ENCODE measurements at places on chromosomes 7 and 10.

- no peaks in the 10 kb centered on the region for H3K36me3 ChIP-seq
- no peaks in the 10 kb centered on the region for H3K4me1 ChIP-seq
- no peaks in the 10 kb centered on the region for H3K27me3 ChIP-seq
- no peak overlapping the region for H3K27ac ChIP-seq
- no peak overlapping the region for H3K4me3 ChIP-seq
Measured at GRCh38 chr10:129847741-129848483, 116.2 kb downstream of the EBF3 start.

DNA sequence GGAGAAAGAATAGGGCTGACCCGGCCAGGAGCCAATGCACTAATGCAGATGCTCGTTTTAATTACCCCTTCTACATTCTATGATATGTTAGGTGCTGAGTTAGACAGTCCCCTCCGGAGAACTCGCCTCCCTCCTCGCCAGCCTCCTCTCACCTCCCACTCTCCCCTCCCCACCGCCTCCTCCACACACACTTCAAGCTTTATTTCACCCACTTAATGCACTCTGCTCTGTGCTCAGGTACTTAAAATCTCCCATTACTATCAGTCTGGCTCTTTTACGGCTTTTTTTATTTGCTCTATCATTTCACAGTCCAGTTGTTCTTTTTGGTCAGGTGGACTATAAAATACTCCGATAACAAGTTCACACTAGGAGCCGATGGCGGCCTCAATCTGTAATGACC is 231.6 kb downstream of the TEX36 start:
- DNase-seq: no peak
- no peak overlapping the region for H3K4me3 ChIP-seq

DNA sequence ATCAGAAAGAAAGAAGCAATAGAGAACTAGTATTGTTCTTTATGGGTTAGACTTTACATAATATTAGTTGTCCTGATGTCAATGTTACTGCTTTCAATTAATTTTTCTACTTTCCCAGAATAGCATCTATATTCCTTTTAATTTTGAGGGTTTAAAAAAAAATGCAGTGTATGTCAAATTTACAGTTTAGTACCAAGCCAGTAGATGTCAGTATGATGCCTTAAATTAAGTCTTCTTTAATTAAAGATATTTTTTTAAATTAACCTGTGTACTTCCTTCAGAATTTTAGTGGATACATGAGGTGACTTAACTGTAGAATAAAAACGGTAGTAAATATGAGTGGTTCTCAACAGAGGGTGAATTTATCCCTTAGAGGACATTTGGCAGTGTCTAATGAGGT is 35.2 kb upstream of the STOX1 start:
- H3K36me3 ChIP-seq: peaks cover 25% of the 10 kb centered on the region
- no peak for DNase-seq
- no peak overlapping the region for H3K27ac ChIP-seq
- H3K4me3 ChIP-seq: no peak overlapping the region

- no peaks in the 10 kb centered on the region for H3K36me3 ChIP-seq
- H3K4me3 ChIP-seq: no peak overlapping the region
- H3K27me3 ChIP-seq: no peaks in the 10 kb centered on the region
- peak; percentile 59 for DNase-seq
- no peak overlapping the region for H3K27ac ChIP-seq
Measured at GRCh38 chr7:128904381-128905197, 5.9 kb downstream of the KCP start.

GRCh38 chr7:55774327-55775050 is 88.1 kb downstream of the SEPTIN14 start:
- H3K4me3 ChIP-seq: no peak overlapping the region
- H3K27me3 ChIP-seq: no peaks in the 10 kb centered on the region
- no peaks in the 10 kb centered on the region for H3K36me3 ChIP-seq
- no peak for DNase-seq

DNA sequence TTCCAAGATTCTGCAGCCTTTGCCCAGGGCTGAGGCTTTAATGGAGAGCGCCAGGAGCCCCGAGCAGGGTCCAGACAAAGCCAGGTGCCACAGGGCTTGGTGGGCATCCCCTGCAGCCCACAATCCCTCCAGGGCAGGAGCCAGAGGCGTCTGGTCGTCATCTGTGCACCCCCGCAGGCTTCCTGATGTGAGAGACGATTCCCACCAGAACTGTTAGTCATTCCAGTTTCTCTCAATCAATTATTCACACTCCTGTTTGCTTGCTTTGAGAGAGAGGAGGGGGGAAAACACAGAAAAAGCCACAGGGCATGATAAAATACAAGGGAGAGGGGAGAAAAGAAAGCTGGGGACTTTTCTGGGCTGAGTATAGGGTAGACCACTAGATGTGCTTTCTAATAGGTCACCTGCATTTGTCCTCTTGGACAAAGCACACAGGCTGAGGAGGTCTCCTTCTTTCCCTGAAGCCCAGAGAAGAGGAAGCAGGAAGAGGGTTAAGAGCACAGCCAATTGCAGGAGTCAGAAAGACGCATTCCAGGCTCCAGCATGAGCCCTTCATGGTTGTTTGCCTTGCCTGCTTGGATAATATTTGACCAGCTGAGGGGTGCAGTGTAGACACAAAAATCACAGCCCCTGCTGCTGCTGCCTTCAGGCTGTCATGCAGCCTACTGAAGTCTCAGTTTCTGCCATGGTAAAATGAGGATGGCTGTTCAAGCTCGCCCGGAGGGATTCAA is 194.4 kb downstream of the PLXNA4 start:
- no peak overlapping the region for H3K4me3 ChIP-seq
- no peak overlapping the region for H3K27ac ChIP-seq
- H3K4me1 ChIP-seq: no peaks in the 10 kb centered on the region
- no peaks in the 10 kb centered on the region for H3K27me3 ChIP-seq
- no peak for DNase-seq

- H3K27me3 ChIP-seq: no peaks in the 10 kb centered on the region
- H3K4me1 ChIP-seq: no peaks in the 10 kb centered on the region
- no peak overlapping the region for H3K27ac ChIP-seq
- no peak overlapping the region for H3K4me3 ChIP-seq
- DNase-seq: no peak
- no peaks in the 10 kb centered on the region for H3K36me3 ChIP-seq
Measured at GRCh38 chr10:103936022-103936421, 18.0 kb upstream of the STN1 start.

DNA sequence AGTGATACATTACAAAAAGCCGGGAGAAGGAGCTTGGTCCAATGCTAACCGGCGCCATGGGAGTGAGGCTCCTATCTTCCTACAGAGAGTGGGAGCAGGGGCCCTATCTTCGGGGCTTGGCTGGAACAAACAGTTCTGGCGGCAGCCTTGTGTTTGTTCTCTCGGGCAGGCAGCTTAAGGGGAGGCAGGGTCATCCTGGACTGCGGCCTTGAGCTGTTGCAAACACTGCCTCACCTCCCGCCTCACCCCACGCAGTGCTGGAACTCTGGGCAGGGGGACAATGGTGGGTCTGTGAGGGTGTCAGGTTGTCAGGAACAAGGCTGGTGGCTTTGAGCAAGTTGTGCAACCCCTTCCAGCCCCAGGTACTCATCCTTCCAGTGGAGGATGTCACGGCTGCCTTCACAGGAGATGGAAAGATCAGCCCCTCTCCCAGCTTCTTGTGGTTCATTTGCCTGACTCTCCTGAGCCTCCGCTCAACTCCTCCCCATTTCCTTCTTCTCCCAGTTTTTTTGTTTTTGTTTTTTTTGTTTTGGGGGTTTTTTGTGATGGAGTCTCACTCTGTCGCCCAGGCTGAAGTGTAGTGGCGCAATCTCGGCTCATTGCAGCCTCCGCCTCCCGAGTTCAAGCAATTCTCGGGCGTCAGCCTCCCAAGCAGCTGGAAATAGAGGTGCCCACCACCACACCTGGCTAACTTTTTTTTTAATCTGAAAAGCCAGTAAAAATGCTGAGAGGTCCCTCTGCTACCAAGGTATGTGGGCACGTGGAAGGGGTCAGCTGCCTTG is 57.4 kb downstream of the SPOCK2 start:
- no peak overlapping the region for H3K4me3 ChIP-seq
- DNase-seq: no peak
- H3K4me1 ChIP-seq: no peaks in the 10 kb centered on the region
- H3K36me3 ChIP-seq: no peaks in the 10 kb centered on the region

GRCh38 chr10:70265032-70265689 is 18.6 kb downstream of the NPFFR1 start:
- H3K27me3 ChIP-seq: no peaks in the 10 kb centered on the region
- H3K27ac ChIP-seq: no peak overlapping the region
- no peak overlapping the region for H3K4me3 ChIP-seq
- H3K4me1 ChIP-seq: no peaks in the 10 kb centered on the region
- no peaks in the 10 kb centered on the region for H3K36me3 ChIP-seq

DNA sequence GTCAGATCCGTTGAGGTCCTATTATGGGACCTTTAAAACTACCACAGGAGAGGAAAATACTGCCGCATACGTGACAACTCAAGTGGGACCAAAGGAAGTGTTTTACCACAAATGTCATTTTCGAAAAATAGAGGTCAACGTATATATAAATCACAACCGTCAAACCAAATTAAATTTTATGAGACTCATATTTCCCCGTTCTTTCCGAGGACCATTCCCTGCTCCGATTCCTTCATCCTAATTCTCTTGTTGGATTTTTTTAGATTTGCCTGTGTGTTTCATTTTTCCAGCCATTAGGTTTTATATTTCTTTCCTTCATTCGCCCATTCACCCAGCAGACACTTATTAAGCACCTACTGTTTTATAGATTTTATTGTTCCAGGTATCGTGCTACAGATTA is 583.9 kb upstream of the FOXK1 start:
- no peaks in the 10 kb centered on the region for H3K27me3 ChIP-seq
- H3K36me3 ChIP-seq: no peaks in the 10 kb centered on the region
- no peak overlapping the region for H3K27ac ChIP-seq
- DNase-seq: no peak
- no peaks in the 10 kb centered on the region for H3K4me1 ChIP-seq

DNA sequence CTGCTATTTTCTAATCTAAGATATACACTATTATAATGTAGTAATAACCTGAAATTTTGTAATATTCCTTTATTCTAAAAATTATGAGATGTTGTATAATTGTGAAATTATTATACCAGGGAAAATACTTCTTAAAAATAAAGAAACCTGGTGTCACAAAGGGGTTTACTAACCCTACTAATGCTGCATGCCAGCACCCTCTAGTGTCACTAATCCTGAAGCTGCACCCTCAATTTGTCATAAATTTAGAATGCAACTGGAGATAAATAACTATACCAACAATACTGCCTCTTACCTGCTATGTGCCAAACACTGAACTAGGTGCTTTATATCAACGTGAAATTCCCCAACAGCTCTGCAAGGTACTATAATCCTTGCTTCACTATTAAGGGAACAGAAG is 30.8 kb downstream of the TM9SF3 start:
- no peaks in the 10 kb centered on the region for H3K27me3 ChIP-seq
- no peak overlapping the region for H3K4me3 ChIP-seq
- no peaks in the 10 kb centered on the region for H3K4me1 ChIP-seq
- DNase-seq: no peak

GRCh38 chr7:92657391-92657790 is 67.2 kb upstream of the FAM133B start:
- H3K27me3 ChIP-seq: no peaks in the 10 kb centered on the region
- no peak overlapping the region for H3K4me3 ChIP-seq
- H3K27ac ChIP-seq: no peak overlapping the region
- no peaks in the 10 kb centered on the region for H3K4me1 ChIP-seq

DNA sequence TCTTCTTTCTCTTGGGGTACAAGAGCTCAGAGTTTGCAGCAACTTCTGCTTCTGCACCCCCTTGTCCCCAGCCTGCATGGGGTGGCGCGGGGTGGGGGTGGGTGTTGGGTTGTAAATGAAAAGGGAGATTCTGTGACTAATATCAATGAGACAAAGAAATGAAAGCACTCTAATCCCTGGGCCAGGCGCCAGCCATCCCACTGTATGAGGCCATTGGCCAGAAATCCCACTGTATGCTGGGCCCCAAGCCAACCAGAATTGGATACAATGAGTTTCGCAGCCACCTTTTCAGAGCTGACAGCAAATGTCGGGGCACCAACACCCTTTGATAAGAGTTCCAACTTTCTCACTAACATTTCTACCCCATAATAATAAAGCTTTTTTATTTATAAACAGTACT is 10.9 kb upstream of the PTN start:
- no peaks in the 10 kb centered on the region for H3K27me3 ChIP-seq
- DNase-seq: no peak
- no peak overlapping the region for H3K4me3 ChIP-seq
- H3K4me1 ChIP-seq: no peaks in the 10 kb centered on the region

- H3K4me3 ChIP-seq: no peak overlapping the region
- no peaks in the 10 kb centered on the region for H3K36me3 ChIP-seq
- peaks cover 25% of the 10 kb centered on the region for H3K27me3 ChIP-seq
Measured at GRCh38 chr7:101302641-101303101, 18.9 kb downstream of the IFT22 start.

GRCh38 chr7:80600046-80600445 is 38.4 kb upstream of the CD36 start:
- H3K27me3 ChIP-seq: no peaks in the 10 kb centered on the region
- DNase-seq: no peak
- no peak overlapping the region for H3K4me3 ChIP-seq
- no peaks in the 10 kb centered on the region for H3K4me1 ChIP-seq
- H3K27ac ChIP-seq: no peak overlapping the region

DNA sequence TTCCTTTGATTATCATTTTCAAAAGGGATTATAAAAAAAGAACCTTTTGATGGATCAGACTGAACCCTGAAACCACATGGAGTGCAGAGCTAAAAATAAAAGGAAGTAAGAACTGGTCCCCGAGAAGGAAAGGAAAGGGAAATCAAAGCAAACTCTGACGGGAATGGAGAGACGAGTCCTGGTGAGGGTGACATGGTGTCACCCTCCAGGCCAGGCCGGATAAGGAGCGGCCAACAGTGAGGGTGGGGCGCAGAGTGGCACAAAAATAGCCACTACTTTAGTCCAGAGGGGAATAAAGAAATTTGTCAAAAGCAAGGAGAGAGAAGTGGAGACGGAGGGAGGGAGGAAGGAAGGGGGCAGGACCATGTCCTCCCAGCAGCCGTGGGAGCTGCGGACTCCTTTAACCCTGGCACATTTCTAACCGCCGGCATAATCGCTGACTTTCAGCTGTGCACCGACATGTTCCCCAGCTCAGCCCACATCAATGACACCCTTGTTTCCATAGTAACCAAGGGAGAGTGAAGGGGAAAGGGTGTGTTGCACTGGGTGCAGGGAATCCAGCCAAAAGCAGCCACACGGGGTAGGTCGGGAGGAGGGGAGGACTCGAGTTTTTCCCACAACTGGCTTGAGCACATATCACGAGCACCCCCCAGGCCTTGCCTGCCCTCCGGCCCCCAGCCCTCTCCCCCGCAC is 29.7 kb downstream of the TRIM8 start:
- H3K4me1 ChIP-seq: peaks cover 27% of the 10 kb centered on the region
- H3K27ac ChIP-seq: peak overlapping the region; percentile 25
- no peaks in the 10 kb centered on the region for H3K36me3 ChIP-seq
- DNase-seq: peak; percentile 54
- H3K4me3 ChIP-seq: peak overlapping the region; percentile 46
